ENCODE measurements at places on chromosomes 11 and 22.

DNA sequence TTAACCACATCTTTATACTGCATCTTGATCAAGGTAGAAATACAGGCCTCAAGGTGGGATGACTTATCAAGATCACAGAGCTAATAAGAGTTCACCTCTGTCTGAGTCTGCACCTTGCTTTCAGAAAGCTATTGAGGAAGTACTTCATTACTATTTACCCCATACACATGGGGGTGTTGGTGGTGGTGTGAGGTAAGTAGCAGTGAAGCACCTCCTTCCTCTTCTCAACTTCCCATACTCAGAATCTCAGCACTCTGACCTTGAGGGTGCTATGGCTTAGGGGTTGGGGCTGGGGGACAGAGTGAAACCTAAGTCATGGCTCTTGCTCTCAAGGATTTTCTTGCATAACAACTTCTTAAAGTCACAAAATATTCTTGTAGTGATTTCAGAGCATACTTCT is 56.9 kb downstream of the ME3 start:
- no peak for DNase-seq

GRCh38 chr22:29102300-29102699 is 29.5 kb downstream of the KREMEN1 start:
- DNase-seq = no peak

DNA sequence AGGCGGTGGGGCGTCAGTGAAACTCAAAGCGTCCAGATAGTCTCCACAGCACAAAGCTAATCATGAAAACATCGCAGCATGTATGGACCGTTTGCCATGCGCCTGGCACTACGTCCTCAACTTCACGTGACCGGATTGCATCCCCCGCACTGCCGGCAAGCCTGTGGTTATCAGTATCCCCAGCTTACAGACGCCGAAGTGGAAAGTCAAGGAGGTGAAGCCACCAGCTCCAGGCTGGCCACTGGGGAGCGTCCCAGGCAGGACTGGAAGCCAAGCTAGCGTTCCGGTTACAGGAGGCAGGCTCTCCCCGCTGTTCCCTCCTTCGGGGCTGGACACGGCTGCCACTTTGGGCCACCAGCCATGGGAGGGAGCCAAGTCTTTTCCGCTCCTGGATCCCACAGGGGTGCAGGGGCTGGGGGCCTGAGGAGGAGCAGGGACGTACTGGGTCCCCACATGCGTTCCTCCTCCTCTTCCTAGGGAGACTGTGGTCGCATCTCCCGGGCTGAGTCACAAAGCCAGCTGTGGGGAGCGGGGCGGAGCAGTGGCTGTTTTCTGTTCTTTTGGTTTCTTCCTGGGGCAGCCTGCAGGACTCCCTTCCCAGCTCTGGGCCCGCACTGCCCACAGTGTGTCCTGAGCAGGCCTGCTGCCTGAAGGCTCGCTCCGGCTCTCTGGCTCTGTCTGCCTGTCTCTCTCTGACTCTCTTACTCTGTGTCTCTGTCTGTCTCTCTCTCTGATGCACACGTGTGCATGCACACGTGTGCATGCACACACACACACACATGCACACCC is 4.3 kb upstream of the OSBPL5 start:
- DNase-seq = no peak

GRCh38 chr11:128180441-128181087 is 406.8 kb downstream of the ETS1 start:
- DNase-seq = no peak

DNA sequence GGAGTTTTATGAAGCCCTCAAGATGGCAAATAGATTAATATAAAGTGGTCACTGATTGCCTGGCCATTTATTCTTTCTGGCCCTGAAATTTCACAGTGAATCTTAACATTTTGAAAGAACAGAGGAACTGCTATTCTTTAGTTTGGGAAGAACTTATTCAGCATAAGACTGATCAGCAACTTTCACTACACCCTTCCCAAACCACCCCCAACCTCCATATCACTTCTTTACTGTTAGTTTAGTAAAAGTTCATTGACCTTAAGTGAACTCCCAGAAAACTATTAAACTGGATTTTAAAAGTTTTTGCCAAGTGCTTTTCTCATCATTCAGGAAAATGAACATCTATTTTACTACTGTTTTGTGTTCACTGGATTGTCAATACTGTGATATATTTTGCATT is 77.4 kb downstream of the NARS2 start:
- no peak for DNase-seq

GRCh38 chr11:126592496-126593410 is 237.3 kb downstream of the ST3GAL4 start:
- DNase-seq = no peak

DNA sequence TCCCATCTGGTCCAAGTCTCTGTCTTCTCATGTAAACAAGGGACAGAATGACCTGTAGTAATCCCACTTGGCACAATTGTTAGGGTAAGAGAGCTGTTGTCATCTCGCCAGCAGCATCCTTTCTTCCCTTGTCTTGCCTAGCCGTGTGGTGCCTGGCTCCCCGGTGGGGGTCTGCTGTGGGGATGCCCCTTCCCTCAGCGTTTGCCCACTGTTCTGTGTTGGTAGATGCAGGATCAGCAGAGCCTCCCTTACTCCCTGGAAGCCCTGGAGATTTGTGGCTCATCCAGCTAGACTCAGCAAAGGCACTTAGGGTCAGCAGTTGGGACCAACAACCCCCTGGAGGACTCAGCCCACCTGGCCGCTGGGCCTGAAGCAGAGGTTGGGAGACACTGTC is 13.0 kb downstream of the ACO2 start:
- DNase-seq = no peak

- DNase-seq = no peak
These were observed 2.3 kb downstream of the DEPDC7 start for GRCh38 chr11:33017965-33018364.

DNA sequence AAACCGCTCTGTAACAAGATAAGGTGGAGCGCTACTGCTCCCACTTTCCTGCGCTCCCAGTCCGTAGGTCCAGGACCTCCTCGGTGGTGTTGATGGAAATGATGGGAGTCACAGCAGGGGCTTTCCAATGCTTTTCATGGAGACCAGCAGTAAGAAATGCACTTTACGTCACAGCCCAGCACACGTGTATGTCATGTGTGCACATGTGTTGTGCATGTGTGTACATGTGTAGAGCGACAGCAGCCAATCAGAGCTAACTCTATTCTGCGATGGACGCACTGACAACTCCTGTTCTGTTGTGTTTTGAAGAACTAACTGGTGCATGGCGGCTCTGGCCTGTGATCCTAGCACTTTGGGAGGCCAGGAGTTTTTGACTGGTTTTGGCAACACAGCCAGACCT is 1.2 kb downstream of the CHID1 start:
- no peak for DNase-seq

DNA sequence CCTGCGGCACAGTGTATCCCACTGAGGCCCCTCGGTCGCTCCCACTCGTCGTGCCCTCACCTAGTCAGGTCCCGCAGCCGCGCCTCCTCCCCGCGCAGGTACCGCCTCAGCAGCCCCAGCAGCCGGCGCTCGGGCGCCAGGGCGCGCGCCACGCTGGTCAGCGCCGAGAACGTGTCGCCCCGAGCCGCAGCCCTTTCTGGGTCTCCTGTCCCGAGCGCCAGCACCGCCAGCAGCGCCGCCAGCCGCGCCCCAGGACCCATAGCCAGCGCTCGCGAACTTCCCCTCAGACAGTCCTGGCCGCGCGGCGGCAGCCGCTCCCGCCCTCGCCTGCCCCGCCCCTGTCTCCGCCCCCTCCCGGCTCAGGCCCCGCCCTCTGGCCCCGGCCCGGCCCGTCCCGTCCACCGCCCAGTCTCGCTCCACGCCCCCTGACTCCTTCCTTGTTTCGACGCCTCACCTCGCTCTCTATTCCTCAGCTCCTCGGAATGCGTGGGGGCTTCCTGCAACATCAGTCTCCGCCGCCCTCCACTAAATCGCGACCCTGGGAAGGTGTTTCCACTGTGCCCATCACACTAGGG is at the start of gene P4HA3:
Gene P4HA3, minus strand, starts transcription at position 289 of the 575 bp plus-strand sequence. Its CDS starts 29 bp downstream, at position 260.
- no peak for DNase-seq

- peak; percentile 41 for DNase-seq
These were observed 849 bp upstream of the APOBEC3B start for GRCh38 chr22:38981005-38981991.

GRCh38 chr22:36163497-36163896 is 2.9 kb upstream of the APOL3 start:
- DNase-seq = no peak

DNA sequence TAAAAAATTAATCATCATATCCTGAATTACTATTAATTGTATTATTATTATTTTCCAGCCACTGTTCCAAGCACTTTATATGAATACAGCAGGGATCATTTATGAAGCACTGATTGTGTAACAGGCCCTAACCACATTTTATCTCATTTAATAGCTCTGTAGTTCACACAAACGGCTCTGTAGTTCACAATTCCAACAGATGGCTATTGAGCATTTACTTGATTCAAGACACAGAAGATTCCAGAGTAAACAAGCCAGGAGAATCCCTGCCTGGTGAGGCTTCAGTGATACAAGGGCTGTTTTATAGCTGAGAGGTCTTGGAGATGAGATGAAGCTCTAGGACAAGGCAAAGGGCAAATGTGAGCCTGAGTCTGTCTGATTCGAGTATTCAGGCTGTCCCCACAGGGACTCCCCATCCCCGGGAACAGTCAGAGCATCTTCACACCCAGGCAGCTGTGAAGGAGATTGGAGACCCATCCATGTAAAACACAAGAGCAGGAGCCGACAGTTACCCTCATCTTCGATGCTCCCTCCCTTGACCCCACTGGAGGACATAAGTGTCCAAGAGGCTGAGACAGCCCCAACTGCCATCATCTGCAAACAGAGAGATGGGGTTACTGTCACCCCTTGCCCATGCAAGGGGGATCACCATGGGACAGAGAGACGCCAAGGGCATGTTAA is 222.5 kb downstream of the MN1 start:
- DNase-seq = no peak

- no peak for DNase-seq
These were observed 467.6 kb downstream of the SOX6 start for GRCh38 chr11:15888556-15889345.

- DNase-seq = no peak
These were observed 26.1 kb upstream of the CARS1 start for GRCh38 chr11:3083321-3083720.

DNA sequence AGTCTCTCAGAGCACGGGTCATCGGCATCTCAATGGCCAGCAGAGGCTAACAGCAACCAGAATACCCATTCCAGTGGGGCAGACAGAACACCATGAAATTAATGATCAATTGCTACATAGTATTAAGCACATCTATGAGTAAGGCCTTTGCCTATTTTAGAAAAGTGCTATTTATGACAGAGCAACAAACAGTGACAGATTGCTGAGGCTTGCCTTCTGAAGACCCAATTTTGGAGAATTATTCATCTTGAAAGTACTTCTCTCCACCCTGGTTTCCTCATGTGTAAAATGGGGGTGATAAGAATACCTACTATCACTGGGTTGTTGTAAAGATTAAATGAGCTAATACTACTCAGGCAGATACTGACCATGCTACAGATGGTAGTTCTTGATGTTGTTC is 232.7 kb downstream of the TENM4 start:
- no peak for DNase-seq

DNA sequence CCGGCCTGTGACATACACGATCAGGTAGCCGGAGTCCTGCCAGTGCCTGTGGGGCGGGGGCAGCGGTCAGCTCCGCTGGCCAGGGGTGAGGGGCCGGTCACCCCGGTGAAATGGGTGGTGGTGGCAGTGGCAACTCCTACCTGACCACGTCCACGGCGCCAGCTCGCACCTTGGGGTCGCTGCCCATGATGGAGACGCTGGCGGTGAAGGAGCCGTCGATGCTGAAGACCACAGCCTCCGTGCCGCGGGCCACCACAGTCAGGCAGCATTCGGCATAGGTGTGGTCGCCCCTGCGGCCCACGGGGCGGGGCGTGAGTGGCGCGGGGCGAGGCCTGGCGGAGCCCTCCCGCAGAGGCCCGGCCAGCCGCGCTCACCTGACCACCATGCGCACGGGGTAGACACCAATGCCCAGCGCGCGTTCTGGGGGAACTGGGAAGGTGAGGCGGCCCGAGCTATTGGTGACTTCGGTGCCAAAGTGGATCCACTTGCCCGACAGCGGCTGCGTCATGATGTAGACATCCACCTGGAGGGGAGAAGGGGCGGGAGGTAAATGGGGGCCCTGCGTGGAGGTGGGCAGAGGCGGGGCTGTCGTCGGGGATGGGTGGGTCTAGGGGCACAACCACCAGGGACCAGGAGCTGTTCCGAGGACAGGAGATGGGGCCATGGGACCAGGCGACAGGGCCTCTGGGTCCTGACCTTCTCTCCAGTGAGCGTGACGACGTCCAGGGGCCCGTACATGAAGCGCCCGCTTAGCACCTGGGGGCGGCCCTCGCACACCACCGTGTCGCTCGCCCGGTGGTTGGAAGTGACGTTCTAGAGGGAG is 10.9 kb downstream of the AIP start:
- DNase-seq = no peak
